ENCODE measurements at places on chromosomes 16 and 17.

DNA sequence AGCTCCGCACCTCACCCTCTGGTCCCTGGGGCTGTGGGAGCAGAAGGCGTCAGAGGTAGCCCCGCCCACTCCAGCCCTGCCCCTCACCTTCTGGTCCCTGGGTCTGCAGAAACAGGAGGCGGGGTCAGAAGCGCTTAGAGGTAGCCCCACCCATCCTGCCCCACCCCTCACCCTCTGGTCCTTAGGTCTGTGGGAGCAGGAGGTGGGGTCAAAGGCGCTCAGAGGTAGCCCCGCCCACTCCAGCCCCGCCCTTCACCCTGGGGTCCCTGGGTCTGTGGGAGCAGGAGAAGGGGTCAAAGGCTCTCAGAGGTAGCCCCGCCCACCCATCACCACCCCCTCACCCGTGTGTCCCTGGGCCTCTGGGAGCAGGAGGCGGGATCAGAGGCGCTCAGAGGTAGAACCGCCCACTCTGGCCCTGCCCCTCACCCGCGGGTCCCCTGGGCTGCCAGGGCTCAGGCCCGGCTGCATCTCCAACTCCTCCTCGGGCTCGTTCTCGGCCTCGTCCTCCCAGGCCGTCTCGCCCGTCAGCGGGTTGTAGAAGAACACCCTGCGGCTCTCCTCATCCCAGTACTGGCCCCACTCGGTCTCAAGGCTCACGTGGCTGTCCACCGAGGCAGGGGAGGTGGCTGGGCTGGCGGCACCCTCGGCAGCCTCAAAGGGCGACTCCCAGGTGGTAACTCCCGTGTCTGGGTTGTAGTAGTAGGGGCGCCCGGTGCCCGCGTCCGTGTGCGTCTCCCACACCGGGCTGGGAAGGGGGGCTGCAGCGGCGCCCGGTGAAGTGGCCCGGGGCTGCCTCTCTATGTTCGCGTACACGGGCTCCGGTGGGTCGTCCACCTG, 27.2 kb downstream of the ARHGAP27 start:
- DNase-seq = no peak

- no peak for DNase-seq
Observed at GRCh38 chr16:65547772-65548446, 426.0 kb upstream of the CDH11 start.

- DNase-seq = peak; percentile 76
Observed at GRCh38 chr16:52547004-52547833, at the start of gene TOX3. Gene TOX3 (minus strand): TSS chr16:52547143. CDS start chr16:52546723, 420 bp downstream.

GRCh38 chr16:47905771-47906170, 250.0 kb downstream of the ABCC12 start:
- no peak for DNase-seq

DNA sequence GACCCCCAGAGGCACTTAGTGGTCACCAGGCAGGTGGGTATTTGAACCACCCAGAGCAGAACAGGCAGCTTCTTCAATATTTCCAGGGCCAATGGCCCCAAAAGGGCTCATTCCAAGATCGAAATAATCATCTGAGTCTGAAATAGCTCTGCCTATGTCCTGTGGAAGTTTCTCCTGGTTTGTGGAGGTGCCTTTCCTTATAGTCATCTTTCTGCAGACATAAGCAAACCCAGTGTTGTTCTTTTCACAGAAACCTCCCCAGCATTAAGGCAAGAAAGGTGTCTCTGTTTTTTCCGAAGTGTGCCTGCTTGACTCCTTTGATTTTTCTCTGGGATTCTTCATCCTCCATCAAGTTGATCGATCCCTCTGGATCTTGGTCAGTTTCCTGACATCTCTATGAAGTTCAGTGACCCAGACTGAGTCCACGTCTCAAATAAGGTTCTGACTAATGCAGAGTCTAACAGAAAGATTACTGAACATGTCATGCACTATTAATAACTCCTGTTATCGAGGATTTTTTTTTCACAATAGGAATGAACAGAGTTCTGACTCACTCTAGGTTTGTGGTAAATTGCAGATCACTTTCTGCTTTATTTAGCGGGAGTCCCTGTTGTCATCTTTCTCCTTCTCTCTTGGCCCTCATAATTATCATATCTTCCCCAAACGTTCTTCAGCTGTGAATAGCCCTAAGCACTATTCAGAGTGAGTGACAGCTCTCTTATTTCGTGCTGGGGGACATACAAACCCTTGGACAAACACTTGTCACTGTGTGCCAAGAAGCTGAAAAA, 1.5 kb downstream of the LRRC3C start:
- DNase-seq = no peak

DNA sequence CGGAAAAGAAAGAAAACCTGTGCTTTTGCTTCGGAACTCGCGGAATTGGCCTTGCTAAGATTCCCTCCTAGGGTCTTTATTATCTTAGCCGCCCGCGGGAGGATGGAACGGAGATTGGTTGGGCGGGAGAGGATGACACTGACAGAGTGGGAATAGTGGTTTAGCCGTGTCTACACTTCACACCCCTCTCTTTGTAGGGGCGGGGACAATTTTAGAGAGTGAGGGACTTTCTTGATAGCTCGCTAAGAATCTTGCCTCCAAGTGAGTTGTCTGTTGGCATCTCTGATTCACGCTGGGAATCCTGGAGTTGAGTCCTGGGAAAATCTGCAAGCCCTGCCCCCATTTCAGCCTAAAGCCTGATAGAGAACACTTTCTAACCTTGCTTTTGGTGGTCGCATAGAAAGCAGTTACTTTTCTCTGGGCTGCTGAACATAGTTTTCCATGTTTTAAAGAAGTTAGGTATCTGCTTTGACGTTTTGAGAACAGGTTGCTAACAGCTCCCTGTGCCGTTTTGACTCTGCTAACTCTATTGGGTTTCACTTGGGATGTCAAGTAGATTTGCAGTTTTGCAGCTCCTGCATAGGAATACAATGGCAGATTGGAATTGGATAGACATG, 697 bp downstream of the NOL11 start:
- peak; percentile 24 for DNase-seq

- no peak for DNase-seq
Observed at GRCh38 chr16:81786868-81787267, 7.8 kb downstream of the PLCG2 start.

- DNase-seq = no peak
Observed at GRCh38 chr17:74227271-74228080, 14.1 kb downstream of the TTYH2 start.

DNA sequence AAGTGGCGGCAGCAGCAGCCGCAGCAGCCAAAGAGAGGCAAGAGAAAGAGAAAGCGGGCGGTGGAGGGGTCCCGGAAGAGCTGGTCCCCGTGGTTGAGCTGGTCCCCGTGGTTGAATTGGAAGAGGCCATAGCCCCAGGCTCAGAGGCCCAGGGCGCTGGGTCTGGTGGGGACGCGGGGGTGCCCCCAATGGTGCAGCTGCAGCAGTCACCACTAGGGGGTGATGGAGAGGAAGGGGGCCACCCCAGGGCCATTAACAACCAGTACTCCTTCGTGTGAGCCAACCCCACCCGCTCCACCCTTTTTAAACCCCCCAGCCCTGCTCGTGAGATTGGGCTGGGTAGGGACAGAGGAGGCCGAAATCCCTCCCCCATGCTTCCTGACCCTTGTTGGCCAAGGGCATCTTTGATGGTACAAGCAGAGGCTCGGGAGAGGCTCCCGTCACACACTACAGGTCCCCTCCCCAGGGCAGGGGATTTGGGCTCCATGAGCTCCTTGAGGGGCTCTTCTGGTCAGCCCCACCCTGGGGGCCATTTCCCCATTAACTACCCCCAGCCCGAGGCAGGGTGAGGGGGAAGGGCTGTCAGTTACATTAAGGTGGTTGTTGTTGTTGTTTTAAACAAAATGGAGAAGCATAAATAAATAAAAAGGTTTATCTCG, 4.6 kb upstream of the ATP2A1 start:
- DNase-seq = no peak

DNA sequence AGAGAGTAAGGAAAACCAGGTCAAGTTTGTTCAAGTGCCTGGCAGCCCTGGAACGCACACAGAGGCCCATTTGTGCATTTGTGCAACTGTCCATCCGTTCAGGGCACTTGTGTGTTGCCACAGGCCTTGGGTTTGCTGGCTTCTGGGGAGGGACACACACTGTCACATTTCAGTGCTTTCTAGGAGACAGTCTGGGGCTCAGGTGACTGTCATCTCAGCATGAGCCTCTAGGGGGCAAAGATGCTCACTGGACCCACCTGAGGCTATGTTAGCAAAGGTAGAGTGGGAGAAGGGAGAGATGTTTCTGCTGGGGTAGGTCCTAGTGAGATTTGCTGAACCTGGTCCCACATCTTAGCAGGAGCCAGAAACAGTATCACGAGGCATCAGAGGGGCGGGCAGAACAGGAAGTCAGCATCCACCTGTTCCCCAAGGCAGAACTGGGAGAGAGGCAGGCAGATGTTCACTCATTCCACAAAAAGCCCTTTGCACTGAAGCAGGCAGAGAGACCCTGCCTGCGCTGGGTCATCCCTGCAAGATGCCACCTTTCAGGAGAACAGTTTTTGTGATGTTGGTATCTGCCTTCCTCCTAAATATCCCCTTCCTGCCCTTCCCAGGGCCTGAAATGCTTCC, 48.5 kb downstream of the RAI1 start:
- DNase-seq = peak; percentile 52

GRCh38 chr16:16001596-16002255, 52.3 kb downstream of the ABCC1 start:
- peak; percentile 63 for DNase-seq

DNA sequence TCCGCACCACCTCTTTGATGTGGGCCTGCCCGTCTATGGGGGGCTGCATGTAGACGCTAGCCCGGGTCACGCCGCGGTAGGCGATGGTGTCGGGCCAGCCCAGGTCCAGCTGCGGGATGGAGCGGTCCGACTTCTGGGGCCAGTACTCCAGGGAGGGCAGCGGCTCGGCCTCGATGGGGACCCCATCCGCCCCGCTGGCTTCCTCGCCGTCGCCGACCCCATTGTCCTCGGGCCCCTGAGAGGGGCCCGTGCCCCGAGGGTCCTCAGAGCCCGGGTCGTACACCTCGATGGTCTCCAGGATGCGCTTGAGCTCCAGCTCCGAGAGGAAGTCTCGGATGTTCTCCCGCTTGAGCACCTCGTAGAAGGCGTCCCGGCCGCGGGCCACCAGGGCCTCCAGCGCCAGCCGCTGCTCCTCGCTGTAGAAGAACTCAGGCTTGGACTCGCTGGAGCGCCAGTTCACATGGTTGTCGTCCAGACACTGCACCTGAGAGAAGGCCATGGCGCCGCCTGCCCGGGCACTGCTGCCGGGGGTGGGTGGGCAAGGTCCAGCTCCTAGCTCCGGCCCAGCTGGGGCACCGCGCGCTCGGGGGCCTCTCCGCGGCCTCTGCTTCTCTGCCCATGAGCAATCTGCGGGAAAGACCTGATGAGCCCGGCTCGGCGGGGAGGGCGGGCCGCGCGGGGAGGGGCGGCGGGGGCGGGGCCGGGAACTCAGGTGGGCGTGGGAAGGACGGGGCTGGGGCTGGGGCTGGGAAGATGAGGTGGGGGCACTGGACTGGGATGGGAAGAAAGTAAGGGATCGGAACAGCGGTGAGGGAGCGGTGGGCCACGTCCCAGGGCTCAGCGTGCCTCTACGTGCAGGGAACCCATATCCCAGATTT, 782 bp downstream of the FAM83G start:
- no peak for DNase-seq

GRCh38 chr17:39222151-39222550, 3.6 kb downstream of the STAC2 start:
- DNase-seq = no peak

DNA sequence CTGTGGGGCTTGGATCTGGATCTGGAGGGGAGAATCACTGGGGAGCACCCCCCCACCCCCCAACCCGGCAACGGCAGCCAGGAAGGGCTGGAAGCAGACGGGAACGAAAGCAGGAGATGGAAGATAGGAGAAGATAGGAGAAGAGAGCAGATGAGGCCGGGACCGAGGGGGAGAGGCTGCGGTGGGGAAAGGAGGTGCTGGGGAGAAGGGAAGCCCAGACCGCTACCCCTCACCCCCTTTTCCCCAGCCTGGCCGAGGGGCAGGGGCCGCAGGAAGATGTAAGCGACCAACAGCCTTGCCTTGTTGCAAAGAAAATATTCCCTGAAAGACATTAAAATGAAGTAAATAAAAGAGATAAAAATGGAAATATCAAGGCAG, 26.8 kb upstream of the CBFA2T3 start:
- DNase-seq = no peak

- DNase-seq = no peak
Observed at GRCh38 chr16:67528870-67529581, 397 bp downstream of the RIPOR1 start.

DNA sequence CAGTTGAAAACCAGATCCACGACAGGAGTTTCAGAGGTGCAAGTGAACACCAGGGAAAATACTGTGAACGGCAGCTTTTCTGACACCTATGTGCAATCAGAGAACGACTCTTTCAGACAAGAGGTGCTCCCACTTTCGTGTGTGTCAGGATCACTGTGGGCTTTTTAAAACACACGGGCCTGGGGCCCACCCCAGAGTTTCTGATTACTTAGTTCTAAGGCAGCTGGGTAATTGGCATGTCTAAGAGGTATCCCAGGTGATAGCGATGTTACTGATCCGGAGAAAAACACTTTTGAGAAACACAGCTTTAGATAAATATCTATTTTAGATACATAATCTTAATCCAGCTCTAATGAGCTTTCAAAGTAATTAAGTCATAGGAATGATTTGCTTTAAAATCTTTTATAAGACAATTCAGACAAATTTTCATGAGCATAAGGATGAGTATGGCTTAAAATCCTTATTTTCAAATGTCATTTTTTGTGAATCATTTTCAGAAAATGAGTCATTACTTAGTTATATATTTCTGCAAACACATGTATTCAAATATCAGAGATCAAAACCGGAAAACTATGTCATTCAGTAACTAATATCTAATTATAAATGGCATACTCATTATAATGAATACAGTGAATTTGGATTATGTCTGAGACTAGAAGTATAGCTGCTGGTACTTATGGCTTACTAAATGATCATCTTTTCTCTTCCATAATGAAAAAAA, 217.9 kb upstream of the PSMD7 start:
- no peak for DNase-seq

DNA sequence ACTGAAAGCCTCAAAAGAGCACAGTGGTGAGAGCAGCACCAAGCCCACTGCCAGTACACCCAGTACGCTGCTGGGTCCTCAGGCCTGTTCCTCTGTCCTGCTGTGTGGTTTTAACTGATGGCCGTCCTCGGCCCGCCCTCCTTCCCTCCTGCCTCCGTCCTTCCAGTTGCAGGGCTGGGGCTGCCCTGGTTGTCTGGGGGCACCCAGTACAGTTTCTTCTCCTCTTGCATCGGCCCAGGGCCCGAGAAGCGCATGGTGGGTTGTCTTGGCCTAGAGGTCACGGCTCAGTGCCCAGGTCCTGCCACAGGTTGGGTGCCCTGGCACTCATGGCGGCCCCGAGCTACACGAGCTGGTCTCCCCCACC, 70.8 kb upstream of the KCTD5 start:
- DNase-seq = no peak

- DNase-seq = no peak
Observed at GRCh38 chr16:83328936-83329335, 478.8 kb upstream of the HSBP1 start.

GRCh38 chr16:7745276-7745675, 412.6 kb downstream of the RBFOX1 start:
- DNase-seq = no peak

- no peak for DNase-seq
Observed at GRCh38 chr16:28879261-28879840, 1.1 kb downstream of the ATP2A1 start.
